ENCODE measurements at places on chromosomes 3 and 15. TPM values are rescaled to one million over a fixed set of nuclear protein-coding genes. Genes with fewer than 3 reads are reported as not detected.

GRCh38 chr15:97081666-97082226 lies 751.2 kb downstream of the NR2F2 start:
- no peak for DNase-seq

DNA sequence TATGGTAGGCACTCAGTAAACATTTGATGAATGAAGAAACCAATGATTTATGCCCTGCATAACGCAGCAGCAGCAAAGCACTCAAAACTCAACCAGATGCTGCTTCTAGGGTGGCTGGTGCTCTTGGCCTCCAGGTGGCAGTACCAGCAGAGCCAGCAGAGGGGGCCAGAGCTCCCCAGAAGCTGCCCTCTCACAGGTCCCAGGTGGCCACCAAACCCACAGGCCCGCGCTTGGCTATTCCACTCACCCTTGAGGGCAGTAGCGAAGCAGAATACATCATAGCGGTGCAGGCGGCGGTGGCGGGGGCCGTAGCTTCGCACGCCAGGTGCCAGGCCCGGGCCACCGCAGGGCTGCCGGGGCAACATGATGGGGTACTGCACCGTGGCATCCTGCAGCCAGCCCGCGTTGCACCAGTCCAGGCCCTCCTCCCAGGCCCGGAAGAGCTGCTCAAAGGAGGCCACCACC lies 16.6 kb downstream of the HAPLN3 start:
- no peak for DNase-seq

Gene CPNE9
- not detected for total RNA-seq

Gene CHRFAM7A
- total RNA-seq, result 1.1 TPM

Gene SYNPR
- total RNA-seq, result not detected

Gene ZKSCAN7
- total RNA-seq, result 1.2 TPM

- peak; percentile 31 for DNase-seq
These were observed 1.9 kb upstream of the THBS1 start for GRCh38 chr15:39578851-39579486.

GRCh38 chr3:52245322-52246263 lies at the start of gene PPM1M:
Gene PPM1M (plus strand): TSS chr3:52245759. CDS start chr3:52245825, 66 bp downstream.
- DNase-seq, result no peak

GRCh38 chr3:186467969-186468368 lies 76.2 kb downstream of the CRYGS start:
- DNase-seq, result no peak

DNA sequence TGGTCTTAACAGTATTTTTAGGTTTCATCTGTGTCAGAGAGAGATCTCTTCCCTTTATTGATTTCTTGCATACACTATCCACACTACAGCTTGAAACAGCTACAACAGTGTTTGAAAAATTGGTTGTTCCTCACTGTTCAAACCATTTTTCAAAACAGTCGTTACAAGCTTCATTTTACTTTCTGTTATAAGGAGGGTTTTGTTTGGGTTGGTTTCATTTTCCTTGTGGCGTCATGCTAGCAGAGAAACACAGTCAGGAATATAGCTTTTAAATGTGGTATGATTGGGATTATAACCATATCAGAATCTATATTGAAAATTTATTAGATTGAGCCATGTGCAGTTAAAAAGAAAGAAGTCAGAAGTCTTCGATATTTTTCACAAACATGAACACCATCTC lies 400.6 kb downstream of the ZBTB20 start:
- DNase-seq, result no peak

DNA sequence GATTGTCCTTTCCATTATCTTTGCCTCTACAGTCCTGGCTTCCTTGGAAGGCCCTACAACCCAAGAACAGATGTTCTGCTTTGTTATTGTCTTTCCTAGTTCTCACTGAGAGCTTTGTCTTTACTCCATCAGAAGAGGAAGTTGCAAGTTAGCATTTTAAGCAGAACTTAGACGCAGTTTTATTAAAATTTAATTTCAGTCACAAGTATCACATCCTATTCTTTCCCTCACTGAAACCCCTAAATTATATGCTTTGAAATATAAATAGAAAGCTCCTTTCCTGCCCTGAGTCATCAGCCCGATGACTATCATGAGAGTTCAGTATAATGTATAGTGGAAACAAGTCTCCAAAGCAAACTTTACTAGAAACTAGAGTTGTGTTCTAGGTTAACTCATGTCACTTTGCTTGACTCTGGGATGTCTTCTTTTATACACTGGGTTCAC lies 291.2 kb upstream of the RBMS3 start:
- no peak for DNase-seq

Gene GOLGA8N
- 2.0 TPM for total RNA-seq

Gene NRROS
- total RNA-seq, result 16.4 TPM

DNA sequence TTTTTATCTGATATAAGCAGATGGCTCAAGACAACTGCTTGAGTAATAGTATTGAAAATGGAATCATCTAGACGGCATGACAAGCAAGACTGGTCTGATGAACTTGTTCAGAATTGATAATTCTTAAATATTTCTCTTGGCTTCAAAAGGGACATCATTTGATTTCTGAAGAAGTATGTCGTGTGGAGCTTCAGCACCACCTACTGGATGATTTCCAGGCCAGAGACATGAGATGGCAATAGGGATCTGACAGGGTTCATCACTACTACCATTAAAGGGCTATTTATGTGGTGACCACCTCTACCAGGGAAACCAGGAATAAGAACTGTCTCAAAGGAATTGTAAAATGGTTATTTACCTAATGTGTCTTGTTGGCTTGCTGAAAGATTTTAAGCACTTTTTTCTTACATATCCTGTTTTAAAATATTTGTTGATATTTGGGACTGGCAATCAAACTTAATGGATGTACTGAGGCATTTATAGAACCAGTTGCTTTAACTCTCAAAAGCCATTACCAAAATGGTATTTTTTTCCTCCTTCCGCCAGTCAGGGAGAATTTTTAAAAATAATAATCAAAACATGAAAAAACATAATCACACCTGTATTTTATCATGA lies 99.5 kb upstream of the FAM98B start:
- no peak for DNase-seq

Gene GOLGA8G
- not detected for total RNA-seq

Data from glomerular endothelial cell (primary cell).